ENCODE measurements at places on chromosomes 11 and 22. TPM values are rescaled to one million over a fixed set of nuclear protein-coding genes. Genes with fewer than 3 reads are reported as not detected.

DNA sequence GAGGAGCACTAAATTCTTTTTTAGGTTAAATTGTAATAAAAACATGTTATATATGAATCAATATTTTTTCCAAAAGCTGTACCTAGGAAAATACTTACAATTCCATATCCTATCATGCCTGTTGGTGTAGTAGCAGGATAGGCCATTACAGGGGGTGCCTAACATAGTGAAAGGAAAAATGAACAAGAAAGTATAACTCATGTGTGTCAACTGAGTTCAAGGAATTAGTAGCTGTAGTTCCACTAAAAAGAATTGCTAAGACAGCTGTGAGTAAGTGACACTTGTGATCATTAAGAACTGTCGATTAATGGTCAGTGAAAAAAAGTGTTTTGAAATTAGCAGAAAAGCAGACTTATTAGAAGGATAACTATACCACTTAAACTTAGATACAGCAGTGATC is 92.4 kb downstream of the PICALM start:
- no peak for DNase-seq

DNA sequence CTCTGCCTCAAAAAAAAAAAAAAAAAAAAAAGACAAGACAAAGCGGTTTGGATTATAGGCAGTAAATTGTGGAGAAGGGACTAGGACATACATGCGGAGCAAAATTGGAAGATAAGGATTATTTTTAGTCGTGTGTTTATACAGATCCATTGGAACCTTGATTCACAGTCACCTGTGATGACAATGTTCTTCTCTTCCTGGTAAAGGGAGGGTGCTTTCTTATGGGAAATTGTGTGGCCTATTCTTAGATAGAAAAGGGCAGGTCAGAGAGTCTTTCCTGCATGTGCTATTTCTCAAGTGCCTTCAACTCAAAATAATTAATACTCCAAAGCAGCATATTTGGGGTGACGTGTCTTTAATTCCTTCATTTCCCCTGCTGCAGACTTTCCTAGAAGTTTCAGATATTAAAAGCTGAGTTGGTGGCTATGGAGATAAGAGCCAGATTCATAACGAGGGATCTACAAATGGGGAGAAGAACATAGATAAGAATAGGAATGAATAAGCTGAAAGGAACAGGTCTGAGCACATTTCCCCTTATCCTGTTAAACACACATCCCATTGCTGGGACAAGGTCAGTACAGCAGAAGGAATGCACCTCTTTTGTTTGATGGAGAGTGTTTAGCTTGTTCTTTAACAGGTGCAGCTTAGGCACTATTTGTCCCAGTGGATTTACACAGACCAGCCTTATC is 22.5 kb downstream of the GSTT2B start:
- no peak for DNase-seq

DNA sequence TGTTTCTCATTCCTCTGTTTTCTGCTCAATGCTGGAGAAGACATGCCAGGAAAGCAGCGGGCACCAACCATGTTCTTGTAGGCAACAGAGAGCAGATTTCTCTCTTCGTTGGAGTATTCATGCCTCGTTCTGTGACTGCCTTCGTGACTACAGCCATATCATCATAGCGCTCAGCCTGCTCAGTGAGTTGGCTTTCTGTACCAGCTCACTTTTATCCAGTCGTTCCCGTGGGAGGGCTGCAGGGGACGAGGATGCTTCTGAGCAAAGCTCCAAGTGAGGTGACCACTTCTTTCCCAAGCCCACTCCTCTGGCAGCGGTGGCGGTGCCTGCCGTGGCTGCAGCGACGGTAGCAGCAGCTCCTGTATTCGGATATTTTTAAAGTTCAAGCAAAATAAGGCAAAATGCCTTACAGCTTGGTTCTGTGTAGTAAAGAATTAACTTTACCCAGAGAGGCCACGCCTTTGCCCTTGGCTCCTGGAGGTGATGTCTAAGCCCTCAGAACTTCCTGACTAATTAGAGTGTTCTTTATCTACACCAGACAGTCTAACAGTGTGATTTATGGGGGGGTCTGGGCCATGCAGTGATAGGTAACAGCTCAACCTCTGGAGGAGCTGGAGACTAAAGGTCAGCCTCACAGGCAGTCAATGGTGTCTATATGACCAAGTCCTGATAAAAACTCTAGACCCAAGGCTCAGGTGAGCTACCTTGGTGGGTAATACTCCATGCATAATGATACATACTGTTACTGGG is 35.3 kb downstream of the LDHAL6A start:
- no peak for DNase-seq

The SLC15A3 gene
- total RNA-seq, result 3.9 TPM

GRCh38 chr11:131859538-131860210 is 489.3 kb downstream of the NTM start:
- DNase-seq, result peak; percentile 36

The REXO2 gene
- total RNA-seq, result 159 TPM

DNA sequence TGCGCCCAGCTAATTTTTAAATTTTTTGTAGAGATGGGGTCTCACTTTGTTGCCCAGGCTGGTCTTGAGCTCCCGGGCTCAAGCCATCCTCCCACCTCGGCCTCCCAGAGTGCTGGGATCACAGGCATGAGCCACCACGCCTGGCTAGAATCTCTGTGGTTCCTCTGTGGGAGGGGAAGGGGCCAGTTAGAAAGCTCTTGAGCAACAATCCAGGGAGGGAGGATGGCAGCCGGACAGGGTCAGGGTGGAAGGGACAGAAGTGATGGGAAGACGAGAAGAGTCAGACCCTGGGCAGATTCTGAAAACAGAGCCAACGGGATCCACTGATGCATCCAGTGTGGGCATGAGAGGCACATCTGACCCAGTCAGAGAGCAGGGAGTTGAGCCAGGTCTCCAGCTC is 38.9 kb upstream of the MN1 start:
- DNase-seq, result no peak

The SCUBE2 gene
- 0.51 TPM for total RNA-seq

GRCh38 chr22:32815059-32815458 is 13.6 kb downstream of the TIMP3 start:
- DNase-seq, result no peak

GRCh38 chr11:80873310-80873999 is 1432.6 kb upstream of the TENM4 start:
- DNase-seq, result peak; percentile 20

The DGKZ gene
- 27.2 TPM for total RNA-seq

The ELF5 gene
- not detected for total RNA-seq

GRCh38 chr22:36228944-36229343 is 10.4 kb downstream of the APOL2 start:
- no peak for DNase-seq

DNA sequence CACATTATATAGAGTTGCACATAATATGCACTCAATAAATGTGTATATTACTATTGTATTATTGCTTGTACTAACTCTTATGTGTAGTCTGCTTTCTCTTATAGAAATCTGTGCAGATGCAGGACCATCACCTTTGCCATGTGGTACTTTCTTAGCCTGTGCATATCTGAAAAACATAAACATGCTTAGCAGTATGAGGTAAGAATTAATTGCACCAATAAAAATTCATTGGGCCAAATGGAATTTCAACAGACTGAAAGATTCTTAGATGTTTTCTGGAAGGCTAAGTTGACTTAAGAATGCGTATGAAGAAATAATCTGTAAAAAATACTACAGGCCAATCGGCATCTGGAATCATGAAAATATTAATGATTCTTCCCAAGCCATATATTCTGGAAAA is 55.3 kb downstream of the TRPC6 start:
- DNase-seq, result no peak

DNA sequence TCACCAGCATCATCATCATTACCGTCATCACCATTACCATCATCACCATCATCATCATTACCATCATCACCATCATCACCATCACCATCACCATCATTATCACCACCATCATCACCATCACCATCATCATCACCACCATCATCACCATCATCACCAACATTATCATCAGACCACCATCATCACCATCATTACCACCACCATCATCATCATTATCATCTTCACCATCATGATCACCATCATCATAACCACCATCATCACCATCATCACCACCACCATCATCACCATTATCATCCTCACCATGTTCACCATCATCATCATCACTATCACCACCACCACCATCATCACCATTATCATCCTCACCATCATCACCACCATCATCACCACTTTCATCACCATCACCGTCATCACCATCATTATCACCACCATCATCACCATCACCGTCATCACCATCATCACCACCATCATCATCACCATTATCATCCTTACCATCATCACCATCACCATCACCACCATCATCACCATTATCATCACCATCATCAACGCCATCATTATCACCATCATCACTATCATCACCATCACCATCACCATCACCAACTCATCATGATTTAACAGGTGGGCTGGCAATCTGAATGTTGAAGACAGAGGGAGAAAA is 2.4 kb upstream of the MYEOV start:
- no peak for DNase-seq

- DNase-seq, result peak; percentile 79
Observed at GRCh38 chr11:1694064-1694845, 2.7 kb upstream of the KRTAP5-6 start.

DNA sequence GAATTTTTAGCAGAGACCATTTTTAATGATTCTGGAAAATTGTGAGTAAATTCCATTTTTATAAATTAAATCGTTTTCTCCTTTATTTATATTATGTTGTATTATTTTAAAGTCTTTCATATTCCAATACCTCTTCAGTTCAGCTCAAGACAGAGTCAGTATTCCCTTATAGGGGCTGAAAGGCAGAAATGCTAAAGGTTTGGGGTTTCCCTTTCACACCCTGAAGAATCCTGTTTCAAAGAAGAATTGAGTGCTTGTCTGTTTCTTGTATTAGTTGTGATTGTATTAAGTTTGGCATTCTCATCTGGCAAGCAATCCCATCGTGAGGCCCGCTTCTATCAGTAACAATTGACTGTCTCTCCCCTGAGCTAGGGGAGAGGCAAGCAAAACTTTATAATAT is 57.4 kb downstream of the PACSIN2 start:
- no peak for DNase-seq

- DNase-seq, result no peak
Observed at GRCh38 chr11:123694551-123694950, 40.1 kb upstream of the SCN3B start.

The ACCS gene
- total RNA-seq, result 0.51 TPM

- no peak for DNase-seq
Observed at GRCh38 chr11:132263241-132263640, 892.8 kb downstream of the NTM start.

The TRPM5 gene
- not detected for total RNA-seq

DNA sequence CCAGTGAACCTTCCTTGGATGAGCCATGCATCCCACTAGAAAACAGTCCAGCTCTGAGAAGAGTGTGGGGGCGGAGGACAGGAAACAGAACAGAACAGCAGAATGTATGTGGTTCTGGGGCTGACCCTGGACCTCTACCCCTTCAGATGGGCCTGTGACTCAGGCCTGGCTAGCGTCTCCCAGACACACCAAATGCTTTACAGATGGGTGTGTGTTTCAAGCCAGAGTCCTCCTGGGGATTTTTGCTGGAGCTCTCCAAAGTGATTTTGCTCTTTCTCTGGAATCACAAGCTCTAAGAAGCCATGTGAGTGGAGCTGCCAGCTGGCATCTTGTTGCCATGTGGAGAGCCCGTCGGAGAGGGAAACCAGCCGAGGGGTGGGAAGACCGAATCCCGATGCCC is 13.2 kb upstream of the C1QTNF4 start:
- peak; percentile 66 for DNase-seq

DNA sequence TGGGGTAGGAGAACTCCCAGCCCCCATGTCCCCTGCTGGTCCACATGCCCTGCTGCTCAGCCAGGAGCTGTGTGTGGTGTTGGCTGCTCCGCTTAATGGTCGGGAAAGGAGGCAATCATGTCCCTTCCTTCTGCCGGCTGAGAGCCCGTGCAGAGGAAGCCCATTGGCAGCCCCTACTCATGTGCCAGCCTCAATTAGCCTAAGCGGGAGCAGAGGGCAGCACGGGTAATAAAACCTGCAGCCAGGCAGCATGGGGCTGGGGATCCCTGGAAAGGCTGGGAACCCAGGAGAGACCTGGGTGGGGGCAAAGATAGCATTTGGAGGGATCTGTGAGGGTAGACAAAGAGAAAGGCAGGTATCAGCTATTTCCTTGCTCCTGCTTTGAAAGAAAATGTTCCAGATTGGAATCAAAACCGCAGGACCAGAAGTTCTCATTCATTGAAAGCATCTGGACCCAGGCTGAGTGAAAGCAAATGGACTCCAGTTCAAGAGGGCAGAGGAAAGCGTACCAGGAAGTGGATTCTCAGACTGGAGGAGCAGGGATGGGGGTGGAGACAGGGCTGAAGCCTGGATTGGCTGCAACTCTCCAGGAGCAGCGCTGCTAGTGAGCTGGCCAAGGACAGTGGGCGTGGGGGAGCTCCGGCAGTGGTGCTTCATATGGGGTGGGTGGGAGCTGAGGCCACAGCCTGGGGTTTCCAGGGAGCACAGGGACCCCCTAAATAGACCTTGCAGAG is 103.4 kb upstream of the NECTIN1 start:
- DNase-seq, result peak; percentile 40
